ENCODE measurements at places on chromosomes 1 and 21.

- no peak for DNase-seq
Measured at GRCh38 chr1:19533626-19534025, 48.3 kb upstream of the CAPZB start.

- DNase-seq = no peak
Measured at GRCh38 chr1:47805018-47805417, 192.2 kb downstream of the TRABD2B start.

GRCh38 chr1:84505493-84506001, 639 bp upstream of the SPATA1 start:
- DNase-seq = no peak

GRCh38 chr1:175116210-175116798, 48.7 kb downstream of the TNN start:
- no peak for DNase-seq

GRCh38 chr1:208185801-208186231, 58.4 kb downstream of the PLXNA2 start:
- DNase-seq = no peak

GRCh38 chr1:102901996-102902395, 206.3 kb downstream of the COL11A1 start:
- DNase-seq = no peak
